IMR-90 (cell line): ENCODE measurements at places on chromosomes 12 and 14. TPM values are rescaled to one million over a fixed set of nuclear protein-coding genes. Genes with fewer than 3 reads are reported as not detected.

The TSPAN8 gene
- not detected in 2 replicates for total RNA-seq

The MAP3K9 gene
- total RNA-seq, result 0.18 and 0.28 TPM in 2 replicates

The MMP19 gene
- total RNA-seq, result 8.6 and 9.9 TPM in 2 replicates

The CABP1 gene
- total RNA-seq, result 0.54 and 0.83 TPM in 2 replicates

The ST8SIA1 gene
- total RNA-seq, result 0.28 TPM in 1 of 2 replicates, not detected in the other

The NUAK1 gene
- total RNA-seq, result 8.8 and 8.9 TPM in 2 replicates

The MYO1H gene
- not detected in 2 replicates for total RNA-seq

The UTP20 gene
- 22.0 and 29.7 TPM in 2 replicates for total RNA-seq

The TRPV4 gene
- 1.1 TPM in 2 replicates for total RNA-seq

The ACOT6 gene
- not detected in 2 replicates for total RNA-seq

The SLCO1B1 gene
- not detected in 2 replicates for total RNA-seq

The KLRD1 gene
- total RNA-seq, result under 0.01 TPM in 2 replicates

The KRT82 gene
- not detected in 2 replicates for total RNA-seq

The DPPA3 gene
- total RNA-seq, result not detected in 2 replicates

The INHBE gene
- 0.56 and 0.90 TPM in 2 replicates for total RNA-seq

The TPPP2 gene
- not detected in 2 replicates for total RNA-seq

The HOXC9 gene
- not detected in 2 replicates for total RNA-seq

The CBX5 gene
- 40.9 and 66.9 TPM in 2 replicates for total RNA-seq

The CBLN3 gene
- total RNA-seq, result 0.56 and 0.72 TPM in 2 replicates

The AKAP3 gene
- 0.54 and 0.56 TPM in 2 replicates for total RNA-seq

The OR11H12 gene
- total RNA-seq, result not detected in 2 replicates

The NANOG gene
- not detected in 2 replicates for total RNA-seq

The BEST3 gene
- total RNA-seq, result under 0.01 TPM in 2 replicates

The FIGNL2 gene
- total RNA-seq, result under 0.01 TPM in 2 replicates

The ACRBP gene
- not detected in 2 replicates for total RNA-seq

The AICDA gene
- not detected in 2 replicates for total RNA-seq

The LRTM2 gene
- not detected in 2 replicates for total RNA-seq

The SLC25A47 gene
- not detected in 2 replicates for total RNA-seq

The WSCD2 gene
- not detected in 2 replicates for total RNA-seq

The IL26 gene
- total RNA-seq, result not detected in 2 replicates

The IL22 gene
- not detected in 2 replicates for total RNA-seq

The ZC3H10 gene
- total RNA-seq, result 3.3 and 3.6 TPM in 2 replicates

The KLHL33 gene
- total RNA-seq, result under 0.01 TPM in 2 replicates

The GDF3 gene
- not detected in 2 replicates for total RNA-seq

The RNASE7 gene
- total RNA-seq, result not detected in 2 replicates

The DIO3 gene
- not detected in 2 replicates for total RNA-seq

The TMEM260 gene
- total RNA-seq, result 11.5 and 13.3 TPM in 2 replicates

The ALDH2 gene
- 12.5 and 16.0 TPM in 2 replicates for total RNA-seq

The OR6C68 gene
- total RNA-seq, result not detected in 2 replicates

The LAG3 gene
- not detected in 2 replicates for total RNA-seq

The RNASE3 gene
- total RNA-seq, result not detected in 2 replicates

The NAA30 gene
- total RNA-seq, result 24.4 and 25.3 TPM in 2 replicates

The CCDC198 gene
- total RNA-seq, result not detected in 2 replicates

The SNX6 gene
- 116 and 166 TPM in 2 replicates for total RNA-seq

The FGF23 gene
- not detected in 2 replicates for total RNA-seq

The VDR gene
- total RNA-seq, result 3.9 and 5.4 TPM in 2 replicates

The SPTLC2 gene
- total RNA-seq, result 68.3 and 100.0 TPM in 2 replicates

The AMN gene
- total RNA-seq, result under 0.01 TPM in 1 of 2 replicates, not detected in the other

The RBP5 gene
- total RNA-seq, result not detected in 2 replicates

The JAG2 gene
- 0.18 and 0.28 TPM in 2 replicates for total RNA-seq

The FOXG1 gene
- total RNA-seq, result not detected in 2 replicates
